Renal cortex interstitium (tissue), 15 donors: ENCODE measurements at places on chromosomes 5 and 9. TPM values are rescaled to one million over a fixed set of nuclear protein-coding genes. Genes with fewer than 3 reads are reported as not detected.

- DNase-seq = no peak
These were observed 464.5 kb upstream of the RGMB start for GRCh38 chr5:98308960-98309359.

DNA sequence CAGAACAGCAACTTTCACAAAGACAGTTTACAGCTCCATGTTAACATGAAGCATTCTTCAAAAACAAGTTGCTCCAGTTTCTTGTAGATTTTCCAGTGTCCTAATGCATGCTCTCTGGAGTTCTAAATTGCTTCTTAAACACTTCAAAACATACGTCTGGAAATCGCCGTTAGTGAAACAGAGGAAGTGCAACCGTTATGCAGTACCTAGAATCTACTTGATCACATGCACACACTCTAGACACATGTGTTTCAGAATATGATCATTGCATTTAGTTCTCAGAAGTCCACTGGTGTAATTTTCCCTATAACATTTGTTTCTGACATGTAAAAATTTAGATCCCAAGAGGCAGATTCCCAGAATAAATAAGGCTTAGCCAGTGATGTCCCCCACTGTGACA is 41.1 kb upstream of the RUFY1 start:
- no peak for DNase-seq

DNA sequence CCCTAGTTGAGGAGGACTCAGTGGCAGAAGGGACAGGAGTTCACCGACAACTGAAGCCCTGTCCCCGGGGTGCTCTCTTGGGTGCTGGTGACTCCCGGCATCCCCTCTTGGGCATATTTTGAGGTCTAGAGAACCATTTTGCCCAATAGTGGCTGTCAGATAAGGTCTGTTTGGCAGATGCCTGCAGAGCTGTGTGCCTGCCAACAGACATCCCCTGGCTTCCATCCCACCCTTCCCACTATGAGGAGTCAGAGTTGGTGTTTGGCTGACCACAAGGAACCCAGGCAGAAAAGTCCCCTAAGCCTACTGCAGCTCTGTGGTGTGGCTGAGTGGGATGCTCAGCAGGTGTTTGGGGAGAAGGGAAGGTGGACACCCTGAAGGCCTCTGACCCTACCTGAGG is 207.0 kb downstream of the AUH start:
- no peak for DNase-seq

Gene GGTA1
- 5.9 TPM for polyA plus RNA-seq

Gene PCDHGA12
- polyA plus RNA-seq = 3.0 TPM
